Cardiac septum (tissue), 1 donor: ENCODE measurements at places on chromosomes 16 and 17.

GRCh38 chr16:12878973-12879372 is 22.4 kb upstream of the SHISA9 start:
- no peak for DNase-seq

DNA sequence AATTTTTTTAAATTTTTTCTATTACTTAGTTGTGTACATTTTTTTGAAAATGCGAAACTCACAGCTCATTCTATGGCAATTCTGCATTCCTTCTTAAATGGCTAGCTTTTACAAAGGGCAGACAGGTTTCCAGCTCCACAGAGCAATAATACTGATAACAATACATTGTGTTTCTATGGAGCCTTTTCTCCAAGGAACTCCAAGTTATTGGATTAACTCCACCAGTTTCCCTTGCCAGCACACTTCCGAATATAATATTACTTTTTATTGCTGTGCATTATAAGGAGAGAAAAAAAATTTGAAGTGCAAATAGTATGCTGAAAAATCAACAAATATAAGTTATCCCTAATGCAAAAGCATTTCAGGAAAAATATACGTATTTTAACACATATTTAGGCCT is 127.5 kb upstream of the PSMD7 start:
- no peak for DNase-seq

DNA sequence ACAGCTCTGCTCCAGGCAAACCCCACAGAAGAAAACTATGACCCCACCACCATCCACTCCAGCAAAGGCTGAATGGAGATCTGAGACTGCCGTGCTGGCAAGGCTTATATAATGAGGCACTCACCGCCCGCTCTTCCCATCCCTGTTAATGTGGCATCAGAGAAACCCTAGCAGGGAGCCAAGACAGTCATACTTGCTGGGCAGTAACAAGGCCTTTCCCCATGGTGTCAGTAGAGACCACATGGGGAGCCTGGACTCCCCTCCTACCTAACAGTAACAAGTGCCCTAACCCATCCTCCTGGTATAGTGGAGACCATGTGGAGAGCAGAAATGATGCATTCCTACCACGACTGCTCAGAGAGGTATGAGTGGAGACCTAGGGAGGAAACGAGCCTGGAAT is 235.2 kb downstream of the C16orf78 start:
- DNase-seq, result peak; percentile 43

DNA sequence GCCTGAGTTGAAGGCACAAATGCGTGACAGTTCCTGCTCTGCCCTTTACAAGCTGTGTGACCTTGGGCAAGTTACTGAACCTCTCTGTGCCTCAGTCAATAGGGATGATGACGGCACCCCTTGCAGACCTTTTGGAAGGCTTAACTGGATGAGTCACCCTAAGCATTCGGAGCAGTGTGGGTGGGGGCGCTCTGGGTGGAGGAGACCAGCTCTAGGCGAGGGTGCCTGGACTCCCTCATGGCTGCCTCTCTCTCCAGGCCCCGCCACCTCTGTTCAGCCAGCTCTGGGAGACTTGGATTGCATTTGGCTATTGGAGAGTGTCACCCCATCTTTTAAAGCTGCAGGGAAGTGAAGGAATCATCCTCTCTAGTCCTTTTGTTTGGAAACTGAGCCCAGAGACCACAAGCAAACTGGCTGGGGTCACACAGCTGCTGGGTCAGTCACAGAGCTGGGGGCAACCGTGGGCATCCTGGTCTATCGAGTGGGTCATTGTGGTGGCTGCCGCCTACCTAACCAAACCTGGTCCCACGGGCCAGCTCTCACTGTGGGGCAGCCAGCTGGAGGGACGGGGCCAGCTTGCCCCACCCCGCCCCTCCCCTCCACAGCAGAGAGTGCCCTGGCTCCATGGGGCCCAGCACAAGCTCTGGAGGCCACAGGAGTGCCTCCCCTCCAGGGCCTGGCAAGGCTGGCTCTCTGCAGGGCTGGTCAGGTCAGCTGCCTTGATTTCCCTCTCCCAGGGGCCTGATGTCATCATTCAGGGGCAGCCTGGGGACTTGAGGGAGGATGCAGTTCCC is 20.2 kb upstream of the GSE1 start:
- DNase-seq, result no peak

DNA sequence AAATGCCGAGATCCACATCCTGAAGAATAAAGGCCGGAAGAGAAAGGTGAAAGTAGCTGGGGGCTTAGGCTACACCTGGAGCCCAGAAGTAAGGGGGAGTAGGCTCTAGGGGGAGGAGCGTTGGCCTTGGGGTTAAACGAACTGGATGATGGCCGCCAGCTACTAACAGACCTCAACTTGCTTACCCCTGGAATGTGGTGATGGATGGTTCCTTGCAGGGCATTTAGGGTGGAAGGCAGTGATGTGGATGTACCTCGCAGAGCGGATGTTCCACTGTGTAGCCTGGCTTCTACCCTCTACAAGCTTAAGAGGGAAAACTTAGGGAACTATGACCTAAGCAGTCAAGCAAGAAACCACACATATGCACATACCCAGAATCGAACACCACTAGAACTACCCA is 2.3 kb upstream of the MAZ start:
- no peak for DNase-seq
